Tibial nerve (tissue), 4 donors: ENCODE measurements at places on chromosomes 2 and 18.

- DNase-seq: no peak
These were observed 255.2 kb upstream of the SPRED2 start for GRCh38 chr2:65687614-65688013.

GRCh38 chr2:237081596-237081995 lies 4.1 kb upstream of the COPS8 start:
- no peak for DNase-seq

DNA sequence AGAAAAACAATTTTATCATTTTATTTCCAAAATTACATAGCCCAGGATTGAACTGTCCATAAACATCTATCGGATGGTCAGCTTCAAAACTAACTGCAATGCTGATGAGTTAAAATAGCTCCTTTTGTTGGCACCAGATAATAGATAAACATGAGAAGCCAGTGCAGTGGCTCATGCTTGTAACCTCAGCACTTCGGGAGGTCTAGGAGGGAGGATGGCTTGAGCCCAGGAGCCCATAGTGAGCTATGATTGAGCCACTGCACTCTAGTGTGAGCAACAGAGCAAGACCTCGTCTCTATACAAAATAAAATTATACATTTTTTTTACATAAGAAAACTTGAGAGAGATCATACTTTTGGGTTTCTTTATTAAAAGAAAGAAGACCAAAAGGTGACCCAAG lies 34.6 kb upstream of the IMPA2 start:
- DNase-seq: no peak

DNA sequence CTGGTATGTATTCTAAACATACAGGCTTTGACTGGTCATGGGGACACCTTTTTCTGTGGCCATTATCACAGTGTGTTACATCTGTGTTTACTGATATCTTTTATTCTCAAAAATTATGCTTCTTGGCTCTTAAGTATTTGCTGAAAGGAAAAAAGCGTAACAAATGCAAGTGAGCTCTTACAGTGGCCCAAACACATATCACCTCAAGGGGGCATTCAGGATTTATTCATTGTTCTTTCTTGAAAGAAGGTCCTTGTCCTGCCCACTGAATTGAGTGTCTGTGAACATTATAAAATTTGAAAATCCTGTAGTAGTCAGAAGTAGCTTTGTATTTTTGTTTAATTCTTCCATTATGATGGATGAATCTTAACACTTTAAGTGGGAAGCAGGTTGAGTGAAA lies 454.5 kb downstream of the XIRP2 start:
- DNase-seq: no peak

DNA sequence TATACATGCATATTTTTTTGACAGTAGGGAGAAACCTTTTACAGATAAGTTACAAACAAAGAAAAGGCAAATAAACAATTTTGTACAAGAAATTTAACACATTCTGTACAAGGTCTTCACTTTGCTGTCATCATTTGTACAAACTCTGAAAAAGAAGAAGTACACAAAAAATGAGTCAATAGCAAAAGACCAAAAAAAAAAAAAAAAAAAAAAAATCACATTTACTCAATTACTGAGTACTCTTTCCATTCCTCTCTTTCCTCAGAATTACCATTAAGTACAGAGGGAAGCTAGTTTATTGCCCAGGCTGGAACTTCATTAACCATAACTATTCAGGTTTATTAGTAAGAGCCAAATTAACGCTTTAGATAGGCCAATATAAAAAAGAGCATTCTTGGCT lies 5.6 kb upstream of the STPG4 start:
- DNase-seq: no peak

DNA sequence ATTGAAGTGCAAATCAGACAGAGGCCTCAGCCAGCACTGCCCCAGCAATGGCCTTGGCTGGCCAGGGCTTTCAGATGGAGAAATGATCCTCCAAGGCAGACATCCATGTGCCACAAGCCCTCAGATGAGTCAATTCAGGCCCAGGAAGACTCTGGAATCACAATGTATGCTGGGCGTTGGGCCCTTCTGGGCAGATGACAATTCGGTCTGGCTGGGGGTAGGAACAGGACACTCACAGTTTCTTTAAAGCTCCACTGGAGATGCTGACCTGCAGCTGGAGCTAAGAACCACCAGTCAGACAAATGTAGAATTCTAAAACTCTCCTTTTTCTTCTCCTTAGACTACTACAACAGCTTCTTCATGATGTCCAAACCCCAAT lies 7.1 kb upstream of the CRYGC start:
- DNase-seq: no peak

- DNase-seq: no peak
These were observed 54.5 kb downstream of the ARHGAP28 start for GRCh38 chr18:6784046-6784445.

- DNase-seq: no peak
These were observed 44.6 kb downstream of the CNGA3 start for GRCh38 chr2:98390571-98391476.

- DNase-seq: peak; percentile 60
These were observed 67.4 kb downstream of the TNP1 start for GRCh38 chr2:216792222-216793021.

- no peak for DNase-seq
These were observed 113.6 kb downstream of the FMNL2 start for GRCh38 chr2:152448606-152449005.

- no peak for DNase-seq
These were observed 44.4 kb downstream of the MRPL33 start for GRCh38 chr2:27815860-27816438.

- no peak for DNase-seq
These were observed 5.0 kb downstream of the EIF2AK3 start for GRCh38 chr2:88622307-88622706.

DNA sequence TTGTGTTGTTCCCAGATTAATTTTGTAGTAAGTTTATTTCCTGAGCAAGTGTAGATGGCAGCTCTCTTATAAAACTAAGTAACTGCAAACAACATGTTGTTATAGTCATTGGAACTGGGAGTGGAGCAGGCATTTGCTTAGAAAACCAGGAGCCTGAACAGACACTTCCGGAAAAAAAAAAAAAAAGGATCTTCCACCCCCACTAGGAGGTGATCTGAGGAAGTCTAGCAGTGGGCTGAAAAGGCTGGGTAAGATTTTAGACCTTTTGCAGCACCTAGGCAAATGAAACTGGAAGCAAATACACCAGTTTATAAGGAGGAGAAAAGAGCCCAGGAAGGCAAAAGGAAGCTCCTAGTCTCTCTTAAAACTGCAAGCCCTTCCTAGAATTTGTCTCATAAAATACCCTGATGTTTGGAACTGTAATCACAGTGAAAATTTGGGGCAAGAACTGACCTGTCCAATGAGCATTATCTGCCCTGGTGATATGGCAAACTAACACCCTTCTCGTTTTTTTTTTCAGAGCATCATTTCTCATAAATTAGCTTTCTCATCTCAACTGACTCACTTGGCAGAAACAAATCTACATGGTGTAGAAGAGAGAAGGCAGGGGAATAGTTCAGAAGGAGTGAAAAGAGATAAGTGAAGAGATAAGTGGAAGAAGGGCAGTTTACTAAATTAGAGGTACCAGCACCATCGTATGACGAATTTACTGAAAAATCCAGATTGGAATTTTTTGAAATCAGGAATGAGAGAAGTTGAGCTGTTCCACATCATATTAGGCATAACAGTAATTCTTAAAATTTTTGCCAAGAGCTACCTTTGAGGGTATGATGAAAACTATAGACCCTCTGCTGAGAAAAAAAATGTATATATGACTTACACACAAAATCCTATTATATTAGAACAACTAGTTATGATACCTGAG lies 4.2 kb upstream of the CCNYL1 start:
- DNase-seq: no peak

GRCh38 chr2:60886991-60887390 lies 5.6 kb downstream of the REL start:
- DNase-seq: no peak

DNA sequence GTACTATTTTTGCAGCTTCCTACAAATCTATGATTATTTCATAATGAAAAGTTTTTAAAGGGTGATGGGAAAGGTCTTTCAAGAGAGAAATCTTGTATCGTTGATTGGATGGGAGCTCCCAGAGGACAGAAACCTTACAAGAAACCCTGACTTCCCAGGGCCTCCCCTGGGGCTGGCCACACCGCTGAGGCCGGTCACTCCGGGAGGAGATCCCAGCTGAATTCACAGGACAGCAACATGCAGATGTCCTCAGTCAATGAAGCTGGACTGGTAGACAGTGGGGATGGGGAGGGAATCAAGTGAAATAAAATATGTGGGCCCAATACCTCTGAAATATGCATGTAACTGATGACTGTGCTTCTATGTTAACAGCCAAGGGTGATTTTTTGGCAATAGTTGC lies 135.6 kb downstream of the TFCP2L1 start:
- DNase-seq: no peak
